ENCODE measurements at places on chromosomes 11 and 22.

- DNase-seq = no peak
Measured at GRCh38 chr22:19853879-19854777, 546 bp downstream of the GNB1L start.

GRCh38 chr11:13009476-13009920 lies 382 bp downstream of the RASSF10 start:
- DNase-seq = no peak

- DNase-seq = no peak
Measured at GRCh38 chr11:47784785-47785381, 17.7 kb upstream of the FNBP4 start.

DNA sequence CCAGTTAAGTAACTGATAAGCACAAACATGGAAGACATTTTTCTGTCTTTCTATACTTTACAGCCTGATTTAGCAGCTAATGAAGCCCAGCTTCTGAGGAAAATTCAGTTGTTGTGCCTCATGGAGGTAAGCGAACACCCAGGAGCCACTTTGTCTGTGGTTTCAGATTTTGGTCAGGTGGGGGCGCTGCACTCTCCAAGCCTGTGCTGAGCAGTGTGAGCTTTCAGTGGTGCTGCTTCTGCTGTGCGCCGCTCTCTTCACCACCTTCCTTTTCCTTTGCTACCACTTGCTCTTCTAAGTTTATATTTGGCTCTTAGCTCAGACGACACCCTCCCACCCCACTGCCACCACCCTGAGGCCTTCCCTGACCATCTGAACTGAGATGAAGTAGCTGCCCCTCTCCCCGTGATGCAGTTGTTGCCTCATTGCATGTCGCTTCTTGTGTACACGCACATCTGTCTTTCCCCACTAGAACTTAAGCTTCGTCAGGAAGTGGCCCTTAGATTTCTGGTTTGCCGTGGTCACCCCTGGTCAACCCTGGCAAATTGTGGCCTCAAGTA lies 14.0 kb downstream of the PSMD13 start:
- peak; percentile 40 for DNase-seq

- DNase-seq = no peak
Measured at GRCh38 chr11:75579841-75580240, 17.8 kb downstream of the SERPINH1 start.

GRCh38 chr11:121581607-121582006 lies 128.8 kb upstream of the SORL1-AS1 start:
- no peak for DNase-seq

DNA sequence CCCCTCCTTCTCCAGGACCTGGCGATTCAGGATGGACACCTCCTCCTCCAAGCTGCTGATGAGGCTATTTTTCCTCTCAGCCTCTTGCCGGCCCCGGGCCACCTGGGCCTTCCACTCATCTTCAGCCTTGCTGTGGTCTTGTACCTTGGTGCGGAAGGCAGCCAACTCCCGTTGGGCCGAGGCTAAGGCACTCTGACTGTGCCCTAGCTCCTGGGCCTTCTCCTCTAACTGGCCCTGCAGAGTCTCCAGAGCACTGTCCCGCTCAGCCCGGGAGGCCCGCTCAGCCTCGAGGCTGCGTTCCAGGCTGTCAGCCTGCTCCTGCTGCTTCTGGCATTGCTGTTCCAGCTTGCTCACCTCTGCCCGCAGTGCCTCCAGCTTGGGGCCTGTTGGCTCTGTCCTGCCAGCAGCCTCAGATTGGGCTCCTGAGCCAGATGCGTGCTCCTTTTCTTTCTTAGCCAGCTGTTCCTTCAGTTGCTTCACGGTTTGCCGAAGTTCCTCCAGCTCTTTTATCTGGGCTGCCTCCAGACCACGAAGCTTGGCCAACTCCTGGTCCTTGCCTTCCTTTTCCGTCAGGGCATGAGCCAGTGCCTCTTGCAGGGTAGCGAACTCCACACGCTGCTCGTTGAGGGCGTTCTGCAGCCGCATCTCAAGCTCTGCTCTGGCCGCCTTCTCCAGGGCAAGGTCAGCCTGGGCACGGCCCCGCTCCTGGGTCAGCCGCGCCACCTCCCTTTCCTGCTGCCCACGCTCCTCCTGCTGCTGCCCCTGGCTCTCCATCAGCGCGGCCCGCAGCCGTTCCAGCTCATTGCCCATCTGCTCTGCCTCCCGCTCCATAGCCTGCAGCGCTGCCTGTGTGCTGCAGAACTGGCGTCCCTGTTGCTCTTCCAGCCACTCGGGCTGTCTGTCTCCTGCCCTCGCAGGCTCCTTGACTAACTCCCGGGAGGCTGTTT lies 15.3 kb downstream of the IL18BP start:
- DNase-seq = peak; percentile 53

GRCh38 chr11:501001-501682 lies 5.9 kb downstream of the RNH1 start:
- DNase-seq = no peak

GRCh38 chr22:49903322-49904039 lies 14.8 kb downstream of the ALG12 start:
- DNase-seq = no peak

DNA sequence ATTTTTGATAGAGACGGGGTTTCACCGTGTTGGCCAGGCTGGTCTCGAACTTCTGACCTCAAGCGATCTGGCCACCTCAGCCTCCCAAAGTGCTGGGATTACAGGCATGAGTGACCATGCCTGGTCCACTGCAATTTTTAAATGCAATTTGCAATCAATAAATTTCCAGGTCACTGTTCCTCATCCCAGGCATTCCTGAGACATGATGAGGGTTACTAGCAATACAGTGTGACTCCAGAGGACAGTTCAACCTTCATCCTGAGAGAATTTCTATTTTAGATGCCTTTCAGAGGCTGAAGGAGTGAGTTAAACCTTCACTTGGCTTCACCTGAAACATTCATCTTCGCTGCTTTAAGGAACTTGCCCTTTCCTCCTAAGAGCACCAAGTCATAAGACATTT lies 9.7 kb upstream of the UBASH3B start:
- no peak for DNase-seq

DNA sequence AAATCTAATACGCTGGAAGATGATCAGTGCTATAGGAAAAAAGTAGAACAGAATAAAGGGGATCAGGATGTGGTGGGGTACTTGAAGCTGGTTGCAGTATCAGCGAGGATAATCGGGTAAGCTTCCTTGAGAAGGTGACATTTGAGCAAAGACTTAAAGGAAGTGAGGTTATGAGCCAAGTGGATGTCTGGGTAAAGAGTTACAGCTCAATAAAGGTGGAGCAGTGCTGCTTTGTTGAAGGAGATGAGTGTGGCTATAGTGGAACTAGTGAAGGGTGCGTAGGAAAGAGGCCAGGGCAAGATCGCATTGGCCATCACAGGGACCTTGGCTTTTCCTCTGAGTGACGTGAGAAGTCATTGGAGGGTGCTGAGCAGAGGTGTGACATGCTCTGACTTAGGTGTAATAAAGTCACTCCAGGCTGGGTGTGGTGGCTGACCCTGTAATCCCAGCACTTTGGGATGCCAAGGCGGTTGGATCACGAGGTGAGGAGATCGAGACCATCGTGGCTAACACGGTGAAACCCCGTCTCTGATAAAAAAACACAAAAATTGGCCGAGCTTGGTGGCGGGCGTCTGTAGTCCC lies 2.3 kb upstream of the SYVN1 start:
- DNase-seq = no peak
